ENCODE measurements at places on chromosomes 3 and 15.

DNA sequence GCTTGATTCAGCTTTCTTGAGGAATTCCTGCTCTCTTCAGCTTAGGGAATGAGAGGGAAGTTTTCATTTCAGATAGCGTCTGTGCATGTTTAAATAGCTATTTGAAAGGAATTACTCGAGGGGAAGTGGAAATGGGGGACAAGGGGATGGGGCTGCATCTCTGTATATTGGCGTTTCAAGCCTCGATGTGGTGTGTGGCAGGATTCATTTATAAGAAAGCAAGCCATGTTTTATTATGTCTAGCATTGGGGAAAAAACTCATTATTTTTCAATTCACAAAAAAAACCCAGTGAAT, 1.0 kb downstream of the ATP2C1 start:
- DNase-seq: no peak

- DNase-seq: peak; percentile 8
These were observed 211.2 kb downstream of the WDR72 start for GRCh38 chr15:53548236-53548635.

DNA sequence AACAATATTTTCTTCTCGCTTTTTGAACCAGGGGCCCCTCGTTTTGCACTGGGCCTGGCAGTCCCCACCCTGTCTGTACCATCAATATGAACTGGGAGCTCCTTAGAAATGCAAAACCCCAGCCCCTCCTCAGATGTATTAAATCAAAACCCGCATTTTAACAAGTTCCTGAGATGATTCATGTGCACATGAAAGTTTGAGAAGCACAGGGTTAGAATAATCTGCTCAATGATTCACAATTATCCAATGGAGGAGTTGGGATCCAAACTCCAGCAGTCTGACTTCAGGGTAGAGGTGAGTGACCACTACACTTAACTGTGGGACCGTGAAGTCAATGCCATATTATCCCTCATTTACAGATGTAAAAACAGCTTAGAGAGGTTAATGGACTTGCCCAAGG, 256.4 kb downstream of the IGSF11 start:
- no peak for DNase-seq

DNA sequence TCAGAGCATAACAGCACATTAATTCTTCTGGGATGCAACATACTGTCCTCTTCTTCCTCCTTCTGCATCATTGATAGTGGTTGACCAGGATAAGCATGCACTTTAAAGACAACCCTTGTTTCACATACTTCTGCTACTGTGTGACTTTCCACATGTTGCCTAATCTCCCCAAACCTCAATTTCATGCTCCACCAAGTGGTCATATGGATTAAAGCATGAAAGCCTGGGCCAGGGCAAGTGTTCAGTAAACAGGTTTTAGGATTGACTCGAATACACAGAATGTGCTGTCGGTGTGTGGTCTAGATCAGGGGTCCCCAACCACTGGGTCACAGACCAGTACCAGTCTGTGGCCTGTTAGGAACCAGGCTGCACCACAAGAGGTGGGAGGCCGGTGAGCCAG, 22.5 kb upstream of the BFSP2 start:
- peak; percentile 64 for DNase-seq

DNA sequence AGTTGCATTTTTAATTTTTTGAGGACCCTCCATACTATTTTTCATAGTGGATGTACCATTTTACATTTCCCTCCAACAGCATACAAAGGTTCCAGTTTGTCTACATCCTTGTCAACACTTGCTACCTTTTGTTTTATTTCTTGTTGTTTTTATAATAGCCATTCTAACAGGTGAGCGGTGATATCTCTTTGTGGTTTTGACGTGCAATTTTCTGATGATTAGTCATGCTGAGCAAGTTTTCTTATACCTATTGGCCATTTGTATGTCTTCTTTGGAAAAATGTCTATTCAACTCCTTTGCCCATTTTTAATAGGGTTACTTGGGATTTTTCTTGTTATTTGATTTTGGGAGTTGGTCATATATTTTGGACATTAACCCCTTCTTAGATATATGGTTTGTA, 187.0 kb downstream of the CDIN1 start:
- no peak for DNase-seq

- peak; percentile 88 for DNase-seq
These were observed 48.0 kb downstream of the TYRO3 start for GRCh38 chr15:41606997-41607396.

DNA sequence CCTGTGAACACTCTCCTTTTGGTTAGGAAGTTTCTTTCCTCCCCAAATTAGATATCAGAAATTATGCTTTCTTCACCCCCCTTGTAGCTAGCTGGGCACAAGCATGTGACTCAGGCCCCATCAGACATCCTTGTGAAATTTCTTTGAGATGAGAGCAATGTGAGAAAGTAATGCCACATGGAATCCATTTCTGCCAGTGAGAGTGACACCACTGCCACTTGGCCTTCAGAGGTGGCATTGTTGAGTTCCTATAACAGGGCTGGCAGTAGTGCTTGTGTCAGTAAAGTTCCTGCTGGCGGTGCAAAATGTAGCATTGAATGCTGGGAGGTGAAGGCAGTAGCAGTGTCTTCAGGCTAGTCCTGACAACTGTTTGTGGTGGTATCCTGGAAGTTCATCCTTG, 80.7 kb upstream of the ZNF280D start:
- peak; percentile 57 for DNase-seq

GRCh38 chr3:73687106-73688004, 62.6 kb upstream of the PDZRN3 start:
- DNase-seq: peak; percentile 36

GRCh38 chr3:171126478-171127209, 100.1 kb upstream of the SLC2A2 start:
- DNase-seq: no peak

DNA sequence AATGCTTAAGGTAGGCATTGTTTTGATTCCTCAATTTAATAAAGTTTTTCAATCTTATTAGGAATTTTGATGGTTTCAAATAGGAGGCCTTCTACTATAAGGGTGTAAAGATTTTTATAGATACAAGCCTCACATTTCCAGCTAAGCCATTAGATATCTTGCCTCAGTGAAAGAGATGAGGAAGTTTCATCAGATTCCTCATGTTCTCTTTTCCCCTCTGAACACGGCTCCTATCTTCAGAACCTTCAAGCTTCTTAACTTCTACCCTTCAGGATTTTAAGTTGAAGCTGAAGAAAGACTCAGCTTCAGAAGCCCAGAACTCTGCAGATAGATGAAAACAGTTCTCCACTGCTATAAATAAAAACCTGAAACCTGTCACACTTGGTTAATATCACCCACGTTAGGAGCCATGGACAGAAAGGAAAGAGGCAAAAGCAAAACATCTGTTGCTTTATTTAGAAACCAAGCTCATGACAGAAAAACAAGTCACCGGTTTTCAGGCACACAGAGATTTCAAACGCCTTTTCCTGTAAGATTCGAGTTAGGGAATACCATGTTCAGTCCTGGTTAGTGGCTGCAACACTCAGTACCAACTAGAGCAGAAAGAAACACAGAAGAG, 82.2 kb upstream of the GOLGA8B start:
- DNase-seq: no peak

- DNase-seq: peak; percentile 50
These were observed 161.4 kb upstream of the POU1F1 start for GRCh38 chr3:87437765-87438164.

GRCh38 chr15:94028809-94029208, 202.6 kb upstream of the MCTP2 start:
- no peak for DNase-seq

DNA sequence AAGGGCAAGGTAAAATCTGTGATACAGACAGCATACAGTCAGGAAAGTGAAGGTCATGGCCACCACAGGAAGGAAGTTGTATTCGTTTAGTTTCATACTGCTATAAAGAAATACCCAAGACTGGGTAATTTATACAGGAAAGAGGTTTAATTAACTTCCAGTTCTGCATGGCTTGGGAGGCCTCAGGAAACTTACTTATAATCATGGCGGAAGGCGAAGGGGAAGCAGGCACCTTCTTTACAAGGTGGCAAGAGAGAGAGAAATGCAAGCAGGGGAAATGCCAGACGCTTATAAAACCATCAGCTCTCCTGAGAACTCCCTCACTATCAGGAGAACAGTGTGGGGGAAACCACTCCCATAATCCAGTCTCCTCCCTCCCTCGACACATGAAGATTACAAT, 353.7 kb upstream of the SEMA6D start:
- DNase-seq: no peak

DNA sequence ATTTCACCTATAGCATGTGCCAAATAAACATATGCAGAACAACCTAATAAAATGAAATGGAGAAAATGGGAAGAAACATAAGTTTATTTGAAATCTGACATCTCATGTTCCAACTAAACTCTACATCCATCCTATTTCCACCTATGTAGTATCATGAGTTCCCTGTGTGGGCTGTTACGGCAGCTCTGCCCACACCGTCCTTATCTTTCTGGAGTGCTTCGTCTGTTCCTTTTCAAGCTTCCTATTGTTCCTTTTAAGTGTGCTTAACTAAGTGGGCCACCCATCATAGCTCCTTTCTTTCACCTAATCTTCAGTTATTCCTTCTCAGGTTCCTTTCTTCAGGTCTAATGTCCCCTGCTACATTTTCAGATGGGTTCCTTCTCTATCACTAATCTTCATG, 17.3 kb downstream of the RYR3 start:
- DNase-seq: no peak

GRCh38 chr3:58422756-58423325, 10.8 kb downstream of the PDHB start:
- peak; percentile 30 for DNase-seq

DNA sequence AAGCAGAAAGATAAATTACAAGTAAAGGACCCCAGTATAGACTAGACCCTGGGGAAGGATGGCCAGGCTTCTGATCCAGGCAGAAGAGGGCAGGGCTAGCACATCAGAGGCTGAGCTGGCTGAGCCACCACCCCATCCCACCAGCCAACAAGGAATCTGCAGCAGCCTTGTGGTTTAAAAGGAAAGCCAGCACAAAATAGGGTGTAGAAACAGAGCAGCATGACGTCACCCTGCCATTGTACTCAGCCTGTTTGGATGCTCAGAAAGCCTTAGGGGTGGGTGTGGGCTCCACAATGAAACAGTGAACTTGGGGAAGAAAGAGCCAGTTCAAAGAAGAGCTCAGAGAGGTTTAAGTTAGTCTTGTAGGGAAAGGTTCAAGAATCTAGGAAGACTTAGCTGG, 28.2 kb downstream of the DUOX1 start:
- peak; percentile 75 for DNase-seq

GRCh38 chr15:50747523-50747922, 18.0 kb downstream of the SPPL2A start:
- DNase-seq: peak; percentile 50

- DNase-seq: no peak
These were observed 15.2 kb upstream of the XIRP1 start for GRCh38 chr3:39207361-39208186.

GRCh38 chr3:73868688-73869315, 244.1 kb upstream of the PDZRN3 start:
- peak; percentile 49 for DNase-seq

DNA sequence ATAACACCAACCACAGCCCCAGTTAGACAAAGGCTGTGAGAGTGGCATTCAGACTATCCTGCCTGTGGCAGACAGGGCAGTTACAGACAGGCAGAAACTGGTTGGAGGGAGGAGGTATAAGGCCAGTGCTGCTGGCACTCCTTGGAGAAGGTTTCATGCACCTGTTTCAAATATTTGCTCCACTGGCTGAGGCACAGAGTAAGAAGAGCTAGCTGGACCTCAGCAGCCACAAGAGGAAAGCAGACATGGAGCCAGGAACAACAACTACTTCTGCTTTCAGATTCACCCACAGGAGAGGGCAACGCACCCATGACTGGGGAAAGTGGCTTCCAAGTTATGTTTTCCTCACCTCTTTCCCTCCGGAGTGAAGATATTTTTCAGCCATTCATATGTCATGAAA, 11.5 kb upstream of the PRKAR2A start:
- no peak for DNase-seq

DNA sequence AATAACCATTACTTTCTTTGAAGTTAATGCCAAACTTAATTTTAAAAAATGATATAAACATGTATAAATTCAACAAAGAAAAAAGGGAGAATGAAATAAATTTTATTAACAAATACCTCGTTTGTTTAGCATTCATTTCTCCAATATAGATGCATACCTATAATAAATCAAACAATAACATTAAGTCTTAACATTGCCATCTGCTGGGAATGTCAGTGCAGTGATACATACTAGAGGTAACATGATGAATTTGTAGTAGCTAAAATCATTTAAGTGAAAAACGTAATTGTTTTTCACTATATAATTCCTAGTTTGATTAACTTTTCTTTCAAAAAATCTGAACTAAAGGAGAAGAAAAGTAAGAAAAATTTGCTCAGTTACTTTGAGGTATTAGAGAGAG, 340.2 kb upstream of the CBLB start:
- DNase-seq: peak; percentile 38

GRCh38 chr15:82653483-82654168, 6.5 kb upstream of the CPEB1 start:
- DNase-seq: no peak

DNA sequence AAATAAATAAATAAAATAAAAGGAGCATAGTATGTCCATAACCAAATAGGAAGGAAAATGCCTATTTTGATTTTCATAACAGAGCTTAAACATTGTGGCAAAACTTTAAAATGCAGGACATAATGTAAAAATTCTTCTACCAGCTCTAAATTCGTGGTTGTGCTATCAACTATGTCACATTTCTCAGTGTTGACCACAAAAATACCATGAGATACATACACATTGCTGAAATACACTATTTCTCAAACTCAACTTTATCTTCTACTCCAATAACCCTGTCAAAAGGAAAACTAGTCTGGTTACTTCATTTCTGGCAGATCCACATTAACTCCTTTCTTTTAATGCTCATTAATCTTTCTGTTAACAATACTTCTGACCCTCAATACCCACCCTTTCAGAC, 523.2 kb downstream of the FHIT start:
- peak; percentile 49 for DNase-seq

DNA sequence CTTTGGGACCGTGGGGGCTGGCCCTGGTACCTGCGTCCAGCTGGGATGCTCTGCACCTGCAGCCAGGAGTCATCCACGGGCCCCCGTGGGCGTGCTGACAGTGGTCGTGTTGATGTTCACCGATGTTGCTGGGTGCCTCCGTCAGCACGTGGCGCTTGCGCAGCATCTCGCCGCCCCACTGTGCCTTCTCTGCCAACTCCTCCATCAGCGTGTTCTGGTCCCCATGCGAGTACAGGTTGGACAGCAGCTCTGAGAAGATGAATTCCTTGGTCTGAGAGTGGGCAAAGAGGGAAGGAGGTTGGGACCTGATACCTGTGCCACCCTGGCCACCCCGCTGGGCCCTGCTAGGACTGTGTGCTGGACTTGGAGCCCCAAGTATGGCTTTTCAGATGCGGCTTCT, 61.4 kb downstream of the ADAMTS7 start:
- DNase-seq: no peak

GRCh38 chr15:88274553-88275460, 18.3 kb upstream of the NTRK3 start:
- DNase-seq: peak; percentile 48

GRCh38 chr15:82043796-82044372, 1.9 kb downstream of the MEX3B start:
- peak; percentile 19 for DNase-seq

GRCh38 chr15:41465822-41466421, 27.8 kb upstream of the ITPKA start:
- peak; percentile 49 for DNase-seq

GRCh38 chr3:11803977-11804892, 42.5 kb downstream of the TAMM41 start:
- peak; percentile 67 for DNase-seq

Measured in fibroblast of skin of back (primary cell).